ENCODE measurements at places on chromosomes 12 and 14.

DNA sequence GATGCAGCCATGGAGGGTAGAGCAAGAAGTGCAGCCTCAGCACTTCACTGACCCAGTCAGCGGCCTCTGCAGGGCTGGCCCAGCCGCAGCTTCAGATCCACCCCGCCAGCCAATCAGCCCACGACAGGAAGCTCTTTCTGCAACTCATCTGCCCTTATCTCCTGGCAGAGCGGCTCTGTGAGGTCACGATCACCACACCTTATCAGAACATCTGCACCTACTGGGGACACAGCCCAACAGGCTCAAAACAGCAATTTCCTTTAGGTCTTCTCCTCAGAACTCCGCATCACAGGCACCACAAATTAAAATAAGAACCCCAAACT lies 287.3 kb downstream of the BCL11B start:
- DNase-seq, result no peak

- no peak for DNase-seq
Measured at GRCh38 chr14:57139173-57139572, 129.5 kb downstream of the EXOC5 start.

- DNase-seq, result no peak
Measured at GRCh38 chr14:93309427-93309966, 23.3 kb downstream of the BTBD7 start.

DNA sequence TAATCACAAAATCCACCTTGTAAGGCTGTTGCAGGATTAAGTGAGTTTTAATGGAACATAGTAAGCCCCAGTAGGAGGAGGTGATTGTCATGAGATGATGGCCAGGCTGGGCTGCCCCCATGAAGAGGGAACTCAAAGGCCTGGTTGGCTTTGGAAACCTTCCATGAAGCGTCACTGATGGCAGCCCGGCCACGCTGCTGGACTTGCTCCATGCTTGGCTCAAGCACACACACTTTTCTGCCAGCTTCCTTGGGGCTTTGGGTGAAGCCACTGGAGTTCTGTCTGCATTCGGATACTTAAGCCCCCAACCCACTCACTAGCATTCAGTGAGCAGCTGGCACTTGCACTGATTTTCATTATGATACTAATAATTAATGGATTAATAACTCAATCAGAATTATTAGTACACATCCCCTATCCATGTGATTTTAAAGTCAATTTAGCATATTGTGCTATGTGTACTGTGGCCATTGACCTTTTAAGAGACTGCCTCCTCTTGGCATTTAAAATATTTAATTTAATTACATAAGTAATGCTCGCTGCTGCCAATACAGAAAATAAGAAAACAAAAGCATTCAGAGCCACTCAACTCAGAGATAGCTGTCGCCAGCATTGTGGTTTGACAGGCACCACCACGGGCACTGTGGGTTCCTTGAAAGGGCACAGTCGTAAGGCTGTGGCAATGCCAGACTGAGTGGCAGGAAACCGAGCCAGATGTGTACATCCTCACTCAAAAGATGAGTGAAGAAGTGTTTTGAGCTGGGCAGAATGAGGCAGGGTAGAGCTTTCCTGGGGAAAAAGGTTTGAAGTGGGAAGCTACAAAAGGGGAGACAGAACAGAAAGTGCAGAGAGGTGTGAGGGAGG lies 15.9 kb downstream of the KRT85 start:
- DNase-seq, result no peak

- DNase-seq, result peak; percentile 50
Measured at GRCh38 chr12:53047221-53048032, 2.4 kb upstream of the TNS2 start.

GRCh38 chr12:75366629-75367028 lies 24.3 kb upstream of the GLIPR1L2 start:
- no peak for DNase-seq

DNA sequence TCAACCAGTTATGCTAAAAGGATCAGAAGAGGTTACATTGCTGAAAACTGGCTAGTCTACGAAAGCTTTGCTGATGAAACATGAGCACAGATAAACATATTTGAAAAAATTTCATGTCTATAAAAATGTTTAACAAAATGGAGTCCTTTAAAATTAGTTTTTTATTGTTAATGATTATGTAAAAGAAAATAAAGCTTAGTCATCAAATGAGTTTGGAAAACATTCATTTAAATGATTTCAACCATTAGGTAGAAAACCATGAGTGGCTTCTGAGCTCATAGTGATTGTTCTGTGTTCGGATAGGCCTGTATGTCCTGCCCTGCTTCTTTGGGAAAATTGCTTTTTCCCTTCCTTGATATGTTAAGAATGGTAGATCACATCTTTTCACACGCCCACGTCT lies 584 bp upstream of the CD163L1 start:
- DNase-seq, result no peak

GRCh38 chr14:100336618-100337530 lies 13.7 kb downstream of the SLC25A47 start:
- DNase-seq, result no peak

GRCh38 chr12:114964841-114965240 lies 280.9 kb upstream of the TBX3 start:
- DNase-seq, result no peak

DNA sequence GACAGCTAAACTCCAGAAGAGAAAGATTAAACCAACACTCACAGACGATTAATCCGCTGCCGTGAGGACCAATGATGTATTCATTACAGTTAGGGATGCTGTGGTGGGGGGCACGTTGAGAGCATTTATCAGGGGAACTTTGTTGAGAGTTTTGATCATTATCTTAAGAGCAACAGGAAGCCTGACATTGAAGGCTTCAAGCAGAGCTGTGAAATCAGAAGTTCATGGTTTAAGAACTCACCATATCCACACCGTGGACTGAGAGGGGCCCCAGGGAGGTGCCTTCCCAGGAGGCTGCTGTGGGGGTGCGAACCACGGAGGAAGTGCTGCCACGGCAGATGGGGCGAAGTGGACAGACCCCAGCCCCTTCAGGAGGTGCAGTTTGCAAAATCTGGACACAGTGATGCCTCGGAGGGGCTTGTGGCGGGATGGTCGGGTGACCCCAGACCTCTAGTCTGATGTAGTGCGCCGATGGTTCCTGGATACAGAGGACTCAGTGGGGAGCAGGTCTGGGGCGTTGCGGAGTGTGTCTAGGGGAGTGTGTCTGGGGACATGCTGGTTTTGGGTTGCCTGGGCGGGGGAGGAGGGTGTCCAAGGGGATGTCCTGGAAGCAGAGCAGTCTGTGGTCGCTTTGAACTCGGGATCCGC lies 73.0 kb downstream of the DIO3 start:
- no peak for DNase-seq

- DNase-seq, result peak; percentile 65
Measured at GRCh38 chr14:80996049-80996901, 40.9 kb downstream of the TSHR start.

DNA sequence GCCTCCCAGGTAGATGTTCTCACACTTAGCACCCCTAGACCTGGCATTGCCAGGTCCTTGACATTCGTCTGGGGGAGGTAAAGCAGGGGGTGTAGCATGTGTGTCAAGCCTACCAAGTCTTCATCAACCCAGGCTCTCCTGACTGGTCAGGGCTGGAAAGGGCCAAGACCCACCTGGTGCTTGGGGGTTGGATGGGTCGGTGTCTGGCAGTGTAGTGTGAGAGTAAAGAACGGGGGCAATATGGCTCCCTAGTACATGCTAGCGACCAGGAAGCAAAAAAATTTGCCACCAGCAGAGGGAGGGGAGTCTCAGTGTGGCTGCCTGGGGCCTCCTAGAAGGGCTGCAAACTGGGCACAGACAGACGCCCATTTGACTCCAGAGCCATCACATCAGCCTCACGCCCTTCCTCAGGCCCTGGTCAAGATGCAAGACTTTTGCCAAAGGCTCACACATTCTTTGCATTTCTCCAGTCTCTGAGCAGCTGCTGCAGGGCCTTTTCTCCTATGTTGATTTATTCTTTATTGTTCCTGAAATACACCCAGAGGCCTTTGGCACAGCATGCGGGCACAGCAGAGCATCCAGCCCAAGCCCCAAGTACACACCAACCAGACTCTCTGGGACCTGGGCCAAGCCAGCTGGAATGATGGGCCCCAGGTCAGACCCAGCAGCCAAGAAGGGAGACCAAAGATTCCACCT lies 38.3 kb upstream of the PNMA1 start:
- DNase-seq, result peak; percentile 72

DNA sequence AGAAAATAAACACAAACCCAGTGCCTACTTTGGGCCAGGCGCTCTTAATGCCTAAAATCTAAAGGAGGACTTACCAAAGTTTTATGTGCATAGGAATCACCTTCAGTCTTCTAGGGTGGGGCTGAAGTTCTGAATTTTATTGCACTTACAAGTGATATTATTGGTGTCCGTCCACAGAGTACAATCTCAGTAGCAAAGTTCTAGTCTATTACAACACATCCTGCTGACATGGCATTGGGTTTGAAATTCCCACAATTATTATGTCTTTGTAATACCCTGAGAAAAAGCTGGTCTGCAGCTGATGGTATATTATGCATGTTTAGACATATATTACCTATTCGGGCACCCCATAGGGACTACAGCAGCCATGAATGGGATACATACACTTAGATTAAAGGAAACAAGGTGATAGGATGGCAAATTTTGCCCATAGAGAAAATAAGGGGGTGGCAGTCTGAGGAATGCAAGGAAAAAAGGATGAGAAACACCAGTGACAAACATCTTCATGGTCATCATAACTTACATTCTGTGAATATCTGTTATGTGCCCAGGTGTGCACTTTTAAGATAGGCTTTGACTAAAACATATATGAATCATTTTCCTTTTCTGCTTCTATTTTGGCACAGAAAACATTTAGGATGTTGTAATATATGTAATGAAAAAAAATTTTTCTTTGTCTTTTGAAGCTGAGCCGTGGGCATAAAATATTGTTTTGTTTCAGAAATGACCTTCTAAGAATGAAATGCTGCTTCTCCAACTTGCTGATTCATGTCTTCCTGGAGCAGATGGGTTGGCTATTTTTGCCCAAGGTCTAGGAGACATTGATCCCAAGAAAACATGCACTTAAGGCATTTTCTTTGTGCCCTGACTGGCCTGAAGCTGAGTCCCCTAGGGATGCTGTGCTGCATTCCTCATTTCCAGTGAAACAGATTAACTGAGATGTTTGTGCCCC lies 27.2 kb upstream of the ALG10 start:
- no peak for DNase-seq

DNA sequence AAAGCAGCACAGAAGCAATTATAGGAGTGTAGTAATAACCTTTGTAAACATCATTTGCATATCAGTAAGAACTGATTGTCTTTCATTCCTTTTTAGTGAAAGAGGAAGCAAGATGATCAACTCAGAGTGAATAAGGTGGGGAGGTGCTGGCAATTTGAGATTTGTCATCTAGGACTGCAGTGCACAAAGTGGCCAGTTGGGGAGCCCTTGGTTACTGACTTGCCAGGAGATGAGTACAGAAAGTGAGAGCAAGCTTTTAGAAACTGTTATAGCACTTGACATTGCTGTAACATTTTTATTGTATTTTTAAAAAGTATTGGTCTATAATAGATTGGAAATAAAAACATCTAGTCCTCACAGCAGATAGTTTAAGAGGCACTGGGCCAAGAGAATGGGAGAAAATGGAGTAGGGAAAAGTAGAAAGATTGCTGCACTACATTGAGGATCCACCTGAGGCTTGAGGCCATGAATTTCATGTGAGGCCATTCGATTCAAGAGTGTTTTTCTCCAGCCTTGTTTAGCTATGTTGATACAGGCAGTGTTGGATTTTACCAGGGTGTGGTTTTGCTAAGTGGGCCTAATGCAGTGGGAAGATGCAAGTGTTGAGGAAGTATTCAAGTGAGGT lies 98.2 kb downstream of the SNAPC1 start:
- no peak for DNase-seq

GRCh38 chr14:64841121-64841651 lies 38.5 kb downstream of the SPTB start:
- peak; percentile 38 for DNase-seq

GRCh38 chr14:55889124-55889523 lies 229.1 kb upstream of the PELI2 start:
- no peak for DNase-seq

Measured in GM04504 (cell line).